Hematopoietic multipotent progenitor cell treated with erythropoietin and hydrocortisone succinate and interleukin-3 and kit ligand, for 4 days (in vitro differentiated cells): ENCODE measurements at places on chromosomes 6 and 20.

DNA sequence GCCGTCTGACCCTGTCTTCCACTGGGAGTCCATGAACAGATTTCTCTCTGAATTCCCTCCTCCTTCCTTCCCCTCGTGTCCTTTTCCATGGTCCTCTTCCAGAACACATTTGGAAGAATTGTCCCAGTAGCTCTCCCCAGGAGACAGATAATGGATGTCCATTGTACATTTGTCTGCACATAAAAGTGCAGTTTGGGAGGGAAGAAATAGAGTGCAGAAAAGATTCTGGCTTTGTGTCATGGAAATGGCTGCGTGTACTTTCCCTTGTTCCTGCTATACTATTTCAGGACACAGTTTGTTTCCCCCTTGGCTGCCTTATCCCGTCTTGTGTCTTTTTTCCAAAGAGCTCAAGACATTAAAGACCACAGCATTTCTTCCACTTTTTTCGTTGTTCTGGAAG lies 127.6 kb downstream of the SYNDIG1 start:
- DNase-seq, result no peak

DNA sequence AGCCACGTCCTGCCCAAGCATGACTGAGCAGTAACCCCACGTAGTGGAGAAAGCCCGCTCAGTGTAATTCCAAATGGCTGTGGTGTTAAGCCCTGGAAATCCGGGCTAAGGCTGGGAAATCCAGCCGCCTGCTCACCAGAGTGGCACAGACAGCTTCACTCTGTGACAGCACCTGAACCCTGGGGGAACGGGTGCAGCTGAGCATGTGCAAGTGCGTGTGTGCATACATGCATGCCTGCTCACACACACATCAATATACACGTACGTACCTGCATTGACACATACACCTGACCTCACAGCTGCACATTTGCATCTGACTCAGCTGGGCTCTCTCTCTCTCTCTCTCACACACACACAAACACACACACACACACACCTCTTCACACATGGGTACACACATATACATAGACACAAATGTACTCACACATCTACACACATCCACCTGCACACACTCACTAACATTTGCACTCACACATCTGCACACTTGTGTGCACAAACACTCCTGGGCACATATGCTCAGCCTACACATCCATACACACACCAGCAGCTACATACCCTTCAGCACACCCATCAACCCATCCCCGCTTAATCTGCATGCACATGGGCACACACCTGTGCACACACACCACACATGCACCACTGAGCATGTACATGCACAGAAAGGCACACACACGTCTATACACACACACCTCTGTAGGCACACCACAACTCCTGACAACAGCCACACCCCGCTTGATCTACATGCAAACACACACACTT lies 114.1 kb downstream of the GRM4 start:
- DNase-seq, result no peak

- no peak for DNase-seq
Measured at GRCh38 chr6:8738951-8739350, 303.6 kb upstream of the SLC35B3 start.

DNA sequence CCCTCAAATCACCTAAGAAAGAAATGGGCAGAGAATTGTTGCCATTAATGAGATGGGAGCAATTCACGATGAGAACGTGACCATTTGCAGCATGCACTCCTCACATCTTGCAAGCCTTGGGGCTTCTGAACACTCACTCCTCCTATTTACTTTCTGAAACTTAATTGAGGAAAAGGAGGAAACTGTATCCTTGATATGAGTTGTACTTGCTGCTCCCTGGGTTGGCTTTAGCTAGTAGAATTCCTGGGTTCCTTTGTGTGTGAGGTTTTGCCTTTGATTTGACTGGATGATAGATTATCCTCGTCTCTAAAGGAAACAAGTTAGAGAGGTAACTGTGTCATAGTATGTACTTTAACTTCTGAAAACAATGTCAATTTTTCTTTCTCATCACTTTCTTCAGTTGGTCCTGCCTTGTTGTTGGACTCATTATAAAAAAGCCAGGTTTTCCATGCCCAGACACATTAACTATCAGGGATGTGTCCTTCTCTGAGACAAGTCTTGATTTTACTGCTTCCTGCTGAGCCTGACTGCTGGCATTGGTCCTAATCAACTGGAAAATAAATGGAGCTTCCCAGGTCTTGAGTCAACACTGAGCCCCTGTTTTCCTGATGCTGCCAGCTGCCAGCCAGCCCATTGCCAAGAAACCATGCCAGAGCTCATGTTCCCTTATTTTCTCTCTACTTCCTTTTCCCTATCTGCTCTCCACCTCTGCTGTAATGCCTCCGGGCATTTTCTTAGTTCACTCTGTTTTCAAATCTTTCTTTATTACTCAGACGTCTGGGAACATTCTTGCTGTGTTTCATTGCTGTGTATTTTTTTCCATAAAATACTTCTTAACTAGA lies 6.0 kb upstream of the MRAP2 start:
- no peak for DNase-seq

DNA sequence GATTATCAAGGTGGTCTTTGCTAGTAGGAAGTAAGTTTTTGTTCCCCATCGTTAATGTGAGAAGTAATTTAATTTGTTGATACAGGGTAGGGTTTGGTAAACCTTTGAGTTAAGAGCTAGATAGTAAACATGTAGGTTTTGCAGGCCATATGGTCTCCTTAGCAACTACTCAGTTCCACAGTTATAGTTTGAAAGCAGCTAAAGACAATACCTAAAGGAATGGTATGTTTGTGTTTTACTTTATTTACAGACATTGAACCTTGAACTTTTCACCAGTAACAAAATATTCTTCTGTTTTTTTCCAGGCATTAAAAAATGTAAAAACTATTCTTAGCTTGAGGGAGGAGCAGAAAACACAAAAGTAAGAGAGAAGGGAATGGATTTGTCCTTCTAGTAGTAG lies 1.7 kb downstream of the CAP2 start:
- DNase-seq, result no peak

GRCh38 chr6:150252714-150253444 lies 110.0 kb downstream of the PPP1R14C start:
- DNase-seq, result no peak

- DNase-seq, result peak; percentile 45
Measured at GRCh38 chr6:50655848-50656453, 57.4 kb upstream of the TFAP2D start.

DNA sequence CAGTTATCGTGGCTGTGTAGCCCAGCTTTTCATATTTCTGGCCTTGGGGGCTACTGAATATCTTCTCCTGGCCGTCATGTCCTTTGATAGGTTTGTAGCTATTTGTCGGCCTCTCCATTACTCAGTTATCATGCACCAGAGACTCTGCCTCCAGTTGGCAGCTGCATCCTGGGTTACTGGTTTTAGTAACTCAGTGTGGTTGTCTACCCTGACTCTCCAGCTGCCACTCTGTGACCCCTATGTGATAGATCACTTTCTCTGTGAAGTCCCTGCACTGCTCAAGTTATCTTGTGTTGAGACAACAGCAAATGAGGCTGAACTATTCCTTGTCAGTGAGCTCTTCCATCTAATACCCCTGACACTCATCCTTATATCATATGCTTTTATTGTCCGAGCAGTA lies 475 bp downstream of the OR2B6 start:
- DNase-seq, result no peak

- peak; percentile 80 for DNase-seq
Measured at GRCh38 chr6:53794137-53794719, 577 bp upstream of the LRRC1 start.

GRCh38 chr6:30615219-30615957 lies 1.7 kb downstream of the PPP1R10 start:
- peak; percentile 95 for DNase-seq

DNA sequence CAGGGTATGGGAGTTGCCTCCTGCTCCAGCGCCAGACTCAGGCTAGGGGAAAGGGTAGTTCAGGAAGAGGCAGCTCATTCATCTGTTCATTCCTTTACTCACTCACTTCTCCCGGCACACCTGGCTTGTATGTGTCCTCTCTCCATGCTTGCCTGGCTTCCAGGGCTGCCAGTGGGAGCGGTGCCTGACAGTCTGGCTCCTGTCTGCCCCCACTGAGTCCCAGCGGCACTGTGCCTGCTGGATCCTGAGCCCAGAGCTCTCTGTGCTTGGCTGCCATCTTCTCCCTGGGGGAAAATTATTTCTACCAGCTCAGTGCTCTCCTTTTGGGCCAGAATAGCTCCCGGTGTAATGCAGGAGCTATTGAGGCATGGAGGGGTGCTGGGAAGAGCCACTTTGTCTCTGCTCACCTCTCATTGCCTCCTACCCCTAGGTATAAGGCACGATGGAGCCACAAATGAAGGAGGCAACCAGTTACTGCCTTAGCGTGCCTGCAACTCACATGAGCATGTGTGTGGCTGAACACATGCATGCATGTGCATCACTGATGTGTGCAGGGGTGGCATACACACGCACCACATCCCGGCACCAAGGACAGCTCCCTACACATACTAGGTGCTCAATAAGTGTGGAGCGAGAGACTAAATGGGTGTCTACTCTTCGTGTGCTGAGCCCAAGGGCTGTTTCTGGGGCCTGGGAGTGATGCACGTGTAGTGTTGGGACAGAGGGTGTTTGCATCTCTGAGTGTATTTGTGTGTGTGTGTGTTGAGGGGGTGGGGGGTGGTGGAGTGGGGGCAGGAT lies 46.6 kb downstream of the CDH22 start:
- no peak for DNase-seq

DNA sequence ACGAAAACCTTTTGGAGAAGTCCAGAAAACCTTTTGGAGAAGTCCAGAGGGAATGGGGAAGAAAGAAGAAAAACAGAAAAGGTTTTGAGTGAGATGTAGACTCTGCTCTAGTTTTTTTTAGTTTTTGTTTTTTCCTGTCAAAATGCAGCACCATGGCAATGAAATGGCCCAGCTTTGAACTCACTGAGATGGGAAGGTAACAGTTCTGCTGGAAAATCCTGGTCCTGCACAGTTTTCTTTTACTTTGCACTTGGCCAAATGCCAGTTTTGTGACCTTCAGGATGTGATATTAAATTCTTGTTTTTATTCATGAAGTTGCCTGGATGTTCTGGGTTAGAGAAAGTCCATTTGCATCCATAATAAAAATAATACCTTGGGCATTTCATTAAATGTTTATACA lies 145.7 kb downstream of the CFAP61 start:
- no peak for DNase-seq

DNA sequence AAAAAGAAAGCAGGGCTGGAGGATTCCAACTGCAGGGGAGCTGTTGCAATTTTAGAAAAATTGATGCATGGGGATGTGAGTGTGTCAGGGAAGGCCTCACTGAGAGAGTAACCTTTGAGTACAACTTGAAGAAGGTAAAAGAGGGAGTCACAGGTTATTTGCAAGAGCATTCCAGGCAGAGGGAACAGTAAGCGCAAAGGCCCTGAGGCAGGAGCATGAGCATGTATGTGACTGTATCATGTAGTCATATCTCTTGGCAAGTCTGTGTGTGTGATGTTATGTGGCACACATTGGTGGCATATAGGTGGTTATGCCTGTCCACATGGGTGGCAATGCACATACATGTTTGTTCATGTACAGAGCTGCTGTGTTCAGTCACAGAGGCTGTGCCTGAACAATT lies 71.2 kb upstream of the ZNFX1 start:
- no peak for DNase-seq

DNA sequence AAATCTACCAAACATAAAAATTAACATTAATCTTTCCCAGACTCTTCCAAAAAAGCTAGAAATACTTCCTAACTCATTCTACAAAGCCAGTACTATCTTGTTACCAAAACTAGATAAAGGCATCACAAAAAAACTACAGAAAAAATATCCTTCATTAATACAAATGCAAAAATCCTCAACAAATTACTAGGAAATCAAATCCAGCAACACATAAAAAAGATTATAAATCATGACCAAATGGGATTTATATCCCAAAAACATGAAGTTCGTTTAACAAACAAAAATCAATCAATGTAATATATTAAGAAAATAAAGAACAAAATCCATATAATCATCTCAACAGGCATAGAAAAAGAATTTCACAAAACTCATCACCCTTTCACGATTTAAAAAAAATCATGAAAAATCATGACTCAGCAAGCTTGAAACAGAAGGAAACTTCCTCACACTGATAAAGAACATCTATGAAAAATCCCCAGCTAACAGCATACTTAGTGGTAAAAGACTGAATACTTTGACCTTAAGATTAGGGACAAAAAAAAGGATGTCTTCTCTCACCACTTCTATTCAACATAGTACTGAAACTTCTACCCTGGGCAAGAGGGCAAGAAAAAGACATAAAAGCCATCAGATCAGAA lies 43.2 kb downstream of the RANBP9 start:
- DNase-seq, result peak; percentile 77

- no peak for DNase-seq
Measured at GRCh38 chr20:60255866-60256265, 297.6 kb downstream of the CDH26 start.

DNA sequence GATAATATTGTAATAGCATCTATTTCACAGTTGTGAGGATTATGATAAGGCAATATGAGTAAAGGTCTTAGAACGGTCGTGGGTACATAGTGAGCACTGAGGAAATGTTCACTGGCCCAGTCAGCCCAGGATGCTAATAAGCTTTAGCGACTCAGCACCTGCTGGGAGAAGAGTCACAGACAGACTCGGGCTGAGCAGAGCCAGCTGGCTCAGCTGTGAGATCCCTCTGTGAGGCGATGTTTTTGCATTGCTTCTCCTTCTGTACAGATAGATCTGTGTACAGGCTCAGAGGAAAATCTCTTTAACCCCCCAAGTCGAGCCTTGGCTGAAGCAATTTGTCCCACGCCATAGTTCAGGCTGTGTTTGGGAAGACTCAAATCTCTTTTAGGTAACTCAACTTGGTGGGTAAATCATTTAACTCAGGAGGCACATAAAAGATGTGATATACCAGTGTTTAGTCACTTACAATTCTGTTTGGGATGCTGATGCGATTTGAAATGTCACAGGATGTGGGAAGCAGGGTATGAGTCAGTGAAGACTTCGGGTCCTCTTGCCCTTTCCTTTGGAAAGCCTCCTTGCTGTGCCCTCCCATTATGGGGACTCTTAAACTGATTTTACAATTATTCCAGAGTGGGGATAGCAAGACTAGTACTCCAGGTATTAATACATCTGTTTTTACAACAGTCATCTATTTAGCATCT lies 53.1 kb downstream of the PHACTR1 start:
- no peak for DNase-seq

DNA sequence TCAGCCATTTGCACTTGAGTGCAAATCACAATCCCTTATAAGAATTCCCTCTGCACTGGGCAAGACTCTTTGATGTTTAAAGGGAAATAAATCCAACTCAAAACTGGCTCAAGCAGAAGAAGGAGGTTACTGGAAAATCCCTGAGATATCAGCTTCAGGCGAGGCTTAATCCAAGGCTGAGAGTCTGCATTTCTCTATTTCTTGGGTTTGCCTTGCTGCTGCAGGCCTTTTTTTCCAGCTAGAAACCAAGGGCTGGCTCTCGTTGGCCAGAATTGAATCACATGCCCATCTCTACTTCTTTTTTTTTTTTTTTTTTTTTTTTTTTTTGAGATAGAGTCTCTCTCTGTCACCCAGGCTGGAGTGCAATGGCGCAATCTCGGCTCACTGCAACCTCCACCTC lies 11.7 kb downstream of the HCK start:
- peak; percentile 48 for DNase-seq

- DNase-seq, result no peak
Measured at GRCh38 chr6:10381830-10382208, 33.1 kb downstream of the TFAP2A start.
